NCI-H1417 (cell line): ENCODE measurements at places on chromosomes 7 and 10.

DNA sequence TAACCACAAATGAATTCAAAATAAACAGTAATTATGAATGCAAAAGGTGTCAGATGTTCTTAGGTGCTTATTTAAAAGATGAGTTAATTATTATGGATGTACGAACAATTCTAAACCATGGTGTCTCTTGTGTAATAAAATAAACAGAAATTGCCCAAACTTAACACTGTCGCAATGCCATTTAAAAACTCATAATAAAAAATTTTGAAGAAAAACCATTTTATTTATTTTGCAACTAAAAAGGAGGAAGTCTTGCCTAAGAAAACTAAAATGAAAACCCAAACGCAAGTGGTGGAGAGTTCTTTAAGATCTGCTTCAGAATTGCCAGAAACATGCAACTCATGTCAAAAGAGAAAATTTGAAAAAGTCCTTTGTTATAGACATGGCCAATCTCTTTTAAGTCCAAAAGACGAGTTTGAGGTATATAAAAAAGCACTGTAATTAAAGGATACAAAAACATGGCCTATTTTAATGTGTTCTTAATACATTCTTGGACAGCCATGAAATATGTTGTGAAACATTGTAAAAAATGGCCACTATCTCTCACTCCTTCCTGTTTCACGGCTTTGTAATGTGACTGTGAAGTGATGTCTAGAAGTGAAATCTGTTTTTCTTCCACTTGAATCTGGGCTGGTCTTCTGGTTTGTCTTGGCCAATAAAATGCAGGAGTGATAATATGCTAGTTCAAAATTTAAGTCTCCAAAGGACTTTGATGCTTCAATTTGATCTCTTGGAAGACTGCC lies 322.9 kb downstream of the PRPF18 start:
- DNase-seq: no peak

- no peak for DNase-seq
Measured at GRCh38 chr10:132066186-132066585, 440 bp downstream of the JAKMIP3 start.

DNA sequence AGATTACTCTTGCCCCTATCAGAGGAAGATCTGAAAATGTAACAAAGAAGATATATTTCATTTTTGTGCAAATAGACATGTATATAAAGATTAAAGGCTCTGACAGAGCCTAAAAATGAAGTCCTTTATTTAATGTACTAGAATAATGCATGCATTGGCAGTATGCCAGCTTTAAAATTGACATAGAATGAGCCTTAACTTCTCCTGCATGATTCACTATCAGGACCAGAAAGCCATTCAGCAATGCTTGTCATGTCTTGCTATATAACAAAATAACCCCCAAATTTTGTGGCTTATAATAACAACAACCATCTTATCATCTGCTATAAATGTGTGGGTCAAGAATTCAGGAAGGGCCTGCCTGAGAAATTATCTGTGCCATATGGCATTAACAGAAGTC lies 411.9 kb downstream of the GRM8 start:
- DNase-seq: peak; percentile 52

- no peak for DNase-seq
Measured at GRCh38 chr10:102629661-102630614, 14.3 kb upstream of the TRIM8 start.

DNA sequence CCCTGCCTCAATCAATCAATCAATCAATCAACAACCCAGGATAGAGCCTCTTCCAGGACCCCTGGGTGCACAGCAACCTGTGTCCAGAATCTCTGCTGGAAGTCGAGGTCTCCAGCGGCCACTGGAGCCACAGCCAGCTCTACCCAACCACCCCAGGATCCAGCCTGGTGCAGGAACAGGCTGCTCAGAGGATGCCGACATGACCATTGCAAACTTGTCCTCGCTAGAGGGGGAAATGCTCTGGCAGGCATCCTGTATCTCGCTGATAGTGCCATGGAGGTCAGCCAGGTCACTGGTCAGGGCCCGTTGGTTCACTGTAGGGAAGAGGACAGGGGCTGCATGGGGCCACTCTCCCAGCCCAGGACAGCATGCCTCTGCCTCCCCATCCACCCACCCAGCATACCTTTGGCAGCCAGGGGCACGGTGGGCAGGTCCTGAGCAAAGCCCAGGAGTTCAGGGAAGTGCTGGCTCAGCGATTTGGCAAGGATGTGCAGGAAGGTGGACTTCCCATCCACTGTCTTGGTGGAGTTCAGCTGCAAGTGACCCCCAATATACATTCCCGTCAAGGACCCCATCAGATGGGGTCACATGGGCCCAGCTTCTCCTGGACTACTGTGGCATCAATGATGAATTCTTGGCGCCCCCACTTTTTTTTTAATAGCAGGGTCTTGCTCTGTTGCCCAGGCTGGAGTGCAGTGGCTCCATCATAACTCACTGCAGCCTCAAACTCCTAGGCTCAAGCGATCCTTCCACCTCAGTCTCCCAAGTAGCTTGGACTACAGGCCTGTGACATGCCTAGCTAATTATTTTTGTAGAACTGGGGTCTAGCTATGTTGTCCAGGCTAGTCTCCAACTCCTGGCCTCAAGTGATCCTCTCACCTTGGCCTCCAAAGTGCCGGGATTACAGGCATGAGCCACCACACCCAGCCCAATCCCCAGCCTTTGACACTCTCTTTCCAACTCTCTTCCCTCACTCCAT lies 49.4 kb downstream of the GRID2IP start:
- no peak for DNase-seq
